ENCODE measurements at places on chromosomes 7 and 10. TPM values are rescaled to one million over a fixed set of nuclear protein-coding genes. Genes with fewer than 3 reads are reported as not detected.

GRCh38 chr10:114593816-114594468, 64.1 kb downstream of the ABLIM1 start:
- no peak for DNase-seq

GRCh38 chr7:32059289-32060011, 10.8 kb downstream of the PDE1C start:
- peak; percentile 71 for DNase-seq

DNA sequence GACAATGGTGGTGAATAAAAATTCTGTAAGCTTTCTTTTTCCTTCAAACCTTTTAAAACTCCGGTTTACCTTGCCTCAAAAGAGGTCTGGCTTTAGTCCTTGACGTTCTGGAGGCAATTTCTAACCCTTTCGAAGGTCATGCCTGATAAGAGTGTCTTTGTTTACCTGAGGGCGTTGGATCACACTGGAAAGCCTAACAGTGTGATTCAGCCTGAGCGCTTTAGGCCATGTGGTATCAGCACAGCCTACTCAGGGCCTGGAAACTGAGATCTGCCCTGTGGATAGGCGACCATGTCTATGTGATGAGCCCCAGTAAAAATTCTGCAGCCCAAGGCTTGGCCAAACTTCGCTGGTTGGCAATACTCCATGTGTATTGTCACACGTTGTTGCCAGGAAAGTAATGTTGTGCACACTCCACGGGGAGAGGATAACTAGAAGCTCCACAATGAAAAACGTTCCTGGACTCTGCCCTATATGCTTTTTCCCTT, 10.7 kb downstream of the CCDC6 start:
- peak; percentile 24 for DNase-seq

DNA sequence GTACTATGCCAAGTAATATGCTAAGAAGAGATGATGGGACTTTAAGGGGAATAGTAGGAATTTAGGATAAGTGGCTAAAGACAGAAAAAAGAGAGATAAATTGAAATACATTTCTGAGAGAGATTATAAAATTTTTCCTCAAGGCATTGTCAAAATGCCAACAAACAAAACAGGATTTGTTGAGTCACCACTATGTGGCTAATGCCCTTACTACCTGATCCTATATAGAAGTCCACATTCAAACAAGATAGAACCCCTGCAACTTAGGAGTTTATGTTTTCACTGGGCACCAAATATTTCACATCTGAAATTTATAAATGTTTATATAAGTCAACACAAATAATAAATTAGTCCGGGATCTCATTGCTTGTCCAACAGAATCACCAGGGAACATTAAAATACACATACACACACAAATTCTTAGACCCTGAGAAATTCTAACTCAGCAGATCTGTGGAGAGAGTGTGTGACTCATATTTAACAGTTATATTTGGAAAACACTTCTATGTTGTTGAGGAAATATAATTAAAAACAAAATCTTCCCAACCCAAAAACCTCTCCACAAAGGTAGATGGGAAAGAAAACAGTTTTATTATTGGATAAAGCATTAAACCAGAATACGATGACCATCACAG, 154.3 kb downstream of the PPP1R3A start:
- DNase-seq: no peak

GRCh38 chr10:94607111-94607510, 61.5 kb downstream of the HELLS start:
- DNase-seq: no peak

GRCh38 chr7:114922026-114922651, at the start of gene MDFIC:
MDFIC (plus strand) TSS chr7:114922094; CDS start chr7:114923034, 940 bp downstream.
- DNase-seq: peak; percentile 90

- peak; percentile 56 for DNase-seq
These were observed 734 bp downstream of the PTPN12 start for GRCh38 chr7:77537778-77538280.

The FZD1 gene
- total RNA-seq: 15.1 TPM

The PRPS1L1 gene
- total RNA-seq: not detected
